Endothelial cell of umbilical vein (primary cell): ENCODE measurements at places on chromosomes 12 and 14. TPM values are rescaled to one million over a fixed set of nuclear protein-coding genes. Genes with fewer than 3 reads are reported as not detected.
A peak's percentile ranks its signal among the peaks of the same experiment; 100 is the strongest.

The SERPINA9 gene
- total RNA-seq, result not detected in 2 replicates

- DNase-seq, result peak; percentile 16
Observed at GRCh38 chr12:9118158-9118557, 2.4 kb upstream of the A2M start.

DNA sequence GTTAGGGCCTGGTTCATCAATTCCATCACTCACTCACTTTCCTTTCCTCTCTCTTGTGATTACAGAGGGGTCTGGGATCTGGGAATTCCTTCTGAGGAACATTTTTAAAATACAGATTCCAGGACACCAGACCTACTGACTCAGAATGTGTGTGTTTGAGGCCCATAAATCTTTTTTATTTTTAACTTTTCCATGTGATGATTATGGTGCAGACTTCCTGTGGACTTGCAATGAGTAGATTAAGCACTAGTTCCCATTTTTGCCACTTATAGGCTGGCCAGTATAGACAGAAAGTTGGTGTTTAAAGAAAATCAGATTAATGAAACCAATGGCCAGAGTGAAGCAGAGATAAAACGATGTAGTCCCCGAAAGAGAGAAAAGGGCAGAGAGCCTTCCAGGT lies 28.1 kb downstream of the SLC41A2 start:
- no peak for DNase-seq

The NPAS3 gene
- 0.13 and 0.65 TPM in 2 replicates for total RNA-seq

DNA sequence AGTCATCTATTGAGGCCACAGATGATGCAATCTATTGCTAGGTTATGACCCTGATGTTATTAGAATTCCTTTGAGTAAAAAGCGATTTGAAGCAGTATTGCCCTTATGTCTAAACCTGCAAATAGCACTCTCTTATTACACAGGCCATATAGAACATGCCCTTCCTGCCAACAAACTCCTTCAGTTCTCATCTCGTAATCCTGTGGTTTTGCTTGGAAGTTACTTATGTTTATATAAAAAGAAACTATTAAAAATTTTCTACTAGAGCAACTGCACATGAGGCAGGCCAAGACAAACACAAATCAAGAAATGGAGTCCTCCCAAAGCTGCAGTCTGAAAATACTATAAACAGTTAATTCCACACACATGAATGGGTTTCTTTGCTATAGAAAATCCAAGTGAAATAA lies 1200.2 kb downstream of the LRFN5 start:
- DNase-seq, result no peak

- DNase-seq, result no peak
Observed at GRCh38 chr12:3713483-3713882, 39.4 kb downstream of the CRACR2A start.

GRCh38 chr12:69821032-69821455 lies 4.0 kb upstream of the MYRFL start:
- DNase-seq, result no peak

GRCh38 chr12:88836156-88836555 lies 255.9 kb upstream of the KITLG start:
- no peak for DNase-seq

The COQ5 gene
- 19.7 and 27.2 TPM in 2 replicates for total RNA-seq

The KLRF2 gene
- total RNA-seq, result not detected in 2 replicates
